ENCODE measurements at places on chromosomes 4 and X.

GRCh38 chr4:76420762-76421581 is at the start of gene CCDC158:
Gene CCDC158 (minus strand): TSS chr4:76421141. CDS start chr4:76403207, 17,934 bp downstream.
- no peak for DNase-seq

DNA sequence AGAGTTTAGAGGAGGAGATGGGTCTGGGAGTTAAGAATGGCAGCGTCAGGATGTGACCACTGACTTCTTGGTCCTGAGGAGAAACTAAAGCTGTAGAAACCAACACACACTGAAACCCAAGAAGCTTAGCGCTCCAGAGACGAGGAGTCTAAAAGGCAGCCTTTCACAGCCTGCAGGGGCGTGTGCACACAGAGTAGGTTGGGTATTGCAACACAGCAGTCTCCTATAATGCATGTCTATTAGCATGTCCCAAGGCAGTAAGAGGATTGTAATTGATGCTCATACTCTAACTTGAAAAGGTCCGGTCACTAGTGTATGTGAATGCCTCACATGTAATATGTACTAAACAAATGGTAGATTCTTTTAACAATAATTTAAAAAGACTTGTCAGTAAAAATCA is 57.4 kb downstream of the PTTG2 start:
- DNase-seq, result no peak

GRCh38 chr4:185343726-185344581 is 51.8 kb downstream of the LRP2BP start:
- DNase-seq, result no peak

GRCh38 chr4:152436384-152436783 is 99.5 kb downstream of the FBXW7 start:
- no peak for DNase-seq

GRCh38 chr4:74037076-74037955 is 1.2 kb downstream of the CXCL3 start:
- DNase-seq, result no peak

DNA sequence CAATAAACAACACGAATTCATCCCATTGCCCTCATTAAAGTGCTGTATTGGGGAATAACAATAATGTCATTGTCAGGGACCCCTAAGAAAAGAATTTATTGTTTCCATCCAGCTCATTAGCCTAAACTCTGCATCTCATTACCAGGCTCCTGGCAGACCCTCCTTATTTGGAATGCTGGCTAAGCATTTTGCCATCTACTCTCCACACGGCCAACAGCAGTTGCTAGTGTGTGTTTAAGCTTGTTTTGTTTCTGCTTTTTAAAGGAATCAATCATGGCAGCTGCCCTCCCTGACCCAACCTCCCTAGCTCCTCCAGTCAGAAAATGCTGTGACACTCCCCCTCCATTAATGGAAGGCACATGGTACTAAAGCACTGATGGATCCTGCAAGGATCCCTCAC is 43.5 kb downstream of the GATB start:
- no peak for DNase-seq

- peak; percentile 89 for DNase-seq
Observed at GRCh38 chr4:3531879-3532750, at the start of gene LRPAP1. Gene LRPAP1 (minus strand): TSS chr4:3532422. CDS start chr4:3532412, 10 bp downstream.

DNA sequence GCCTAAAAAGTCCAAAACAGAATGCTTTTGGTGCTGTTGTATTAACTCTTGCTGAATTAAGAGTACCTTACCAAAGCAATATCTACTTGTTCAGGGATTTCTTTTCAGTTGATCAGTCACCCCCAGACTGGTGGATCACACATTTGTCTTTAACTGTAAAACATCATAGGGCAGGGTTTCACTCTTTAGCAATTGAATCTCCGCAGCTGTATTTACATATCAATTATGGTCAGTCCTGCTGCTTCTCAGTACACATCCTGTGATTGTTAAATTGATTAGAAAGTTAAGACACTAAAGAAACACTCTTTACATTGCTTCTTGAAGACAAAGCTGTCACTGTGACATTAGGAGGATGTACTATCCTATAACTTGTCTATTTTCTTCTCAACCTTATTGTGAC is 277.1 kb upstream of the ADGRL3 start:
- DNase-seq, result no peak

- no peak for DNase-seq
Observed at GRCh38 chrX:135416546-135416945, 5.2 kb upstream of the SMIM10L2A start.

GRCh38 chrX:97806238-97806637 is 922.5 kb downstream of the RPA4 start:
- no peak for DNase-seq

DNA sequence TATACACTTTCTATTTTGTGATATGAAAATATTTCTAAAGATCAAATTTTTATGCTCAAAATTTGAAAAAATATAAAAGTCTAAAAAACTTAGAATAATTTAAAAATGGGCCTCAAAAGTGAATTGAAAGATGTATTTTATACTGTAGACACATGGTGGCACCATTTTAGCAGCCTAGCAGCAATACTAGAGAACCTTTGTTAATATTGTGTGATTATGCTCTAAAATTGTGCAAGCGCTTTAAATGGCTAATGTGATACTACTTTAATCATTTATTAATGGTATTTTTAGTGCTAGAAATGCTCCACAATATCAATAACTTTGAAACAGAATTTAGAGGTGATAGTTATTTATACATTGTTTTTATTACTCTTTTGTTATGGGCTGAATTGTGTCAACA is 3.7 kb upstream of the GUF1 start:
- DNase-seq, result no peak

DNA sequence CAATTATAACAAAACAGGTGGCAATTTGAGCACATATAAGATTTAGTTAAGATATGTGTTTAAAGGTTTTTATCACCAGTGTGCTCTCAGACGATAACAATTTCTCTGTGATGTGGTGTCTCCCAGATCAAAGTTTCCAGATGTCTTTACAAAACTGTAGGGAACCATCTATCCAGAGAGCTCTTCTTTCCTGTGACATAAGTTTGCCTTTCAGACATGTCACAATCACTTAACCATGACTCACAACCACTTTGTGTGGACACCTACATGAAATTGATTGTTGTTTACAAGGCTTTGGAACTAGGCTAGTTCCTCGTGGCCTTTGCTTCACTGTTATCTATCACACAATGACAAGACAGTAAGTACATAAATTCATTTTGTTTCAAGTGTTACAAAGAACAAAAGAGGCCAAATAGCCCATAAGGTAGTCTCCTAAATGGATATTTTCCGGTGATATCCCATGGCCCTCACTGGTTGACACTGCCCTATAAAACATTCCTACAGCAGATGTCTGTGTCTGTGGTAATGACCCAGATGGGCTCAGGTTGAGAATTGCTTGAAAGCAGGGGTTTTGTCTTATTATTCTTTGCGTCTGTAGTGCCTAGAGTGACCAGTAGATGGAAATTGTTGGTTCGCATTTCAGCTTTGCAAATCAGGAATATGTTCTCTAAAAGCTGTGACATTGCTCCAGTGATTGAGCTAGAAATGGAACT is 297.8 kb upstream of the FAM241A start:
- DNase-seq, result no peak

GRCh38 chr4:6972911-6973310 is 63.3 kb downstream of the TBC1D14 start:
- no peak for DNase-seq

DNA sequence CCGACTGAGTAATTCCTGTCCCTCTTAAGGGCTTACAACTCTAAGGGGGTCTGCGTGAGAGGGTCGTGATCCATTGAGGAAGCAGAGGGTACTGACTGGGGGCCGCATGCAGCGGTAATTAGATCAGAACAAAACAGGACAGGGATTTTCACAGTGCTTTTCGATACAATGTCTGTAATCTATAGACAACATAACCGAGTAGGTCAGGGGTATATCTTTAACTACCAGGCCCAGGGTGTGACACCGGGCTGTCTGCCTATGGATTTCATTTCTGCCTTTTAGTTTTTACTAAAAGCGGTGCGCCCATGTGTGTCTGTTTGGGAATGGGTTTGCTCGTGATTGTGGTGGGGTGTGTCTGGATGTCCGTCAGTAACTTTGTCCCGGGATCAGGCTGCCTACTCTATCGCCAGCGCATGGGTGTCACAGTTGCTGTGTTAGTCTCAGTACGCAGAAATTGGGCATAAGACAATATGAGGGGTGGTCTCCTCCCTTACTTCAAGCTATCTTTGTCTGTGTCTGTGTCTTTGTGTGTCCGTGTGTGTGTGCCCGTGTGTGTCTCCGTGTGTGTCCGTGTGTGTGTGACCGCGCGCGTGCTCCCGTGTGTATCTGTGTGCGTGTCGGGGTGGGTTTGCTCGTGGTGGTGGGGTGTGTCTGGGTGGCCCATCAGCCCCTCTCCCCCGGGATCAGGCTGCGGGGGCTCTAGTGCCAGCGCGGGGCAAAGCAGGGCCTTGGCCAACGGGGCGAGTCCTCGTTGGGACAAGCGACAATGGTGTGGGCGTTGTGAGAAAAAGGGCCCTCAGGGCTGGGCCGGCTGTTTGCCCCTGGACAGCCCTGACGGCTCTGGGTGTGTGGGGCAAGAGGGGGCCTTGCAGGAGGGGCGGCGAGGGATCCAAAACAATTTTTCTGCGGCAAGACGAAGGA is 10.4 kb downstream of the FRG2 start:
- no peak for DNase-seq

DNA sequence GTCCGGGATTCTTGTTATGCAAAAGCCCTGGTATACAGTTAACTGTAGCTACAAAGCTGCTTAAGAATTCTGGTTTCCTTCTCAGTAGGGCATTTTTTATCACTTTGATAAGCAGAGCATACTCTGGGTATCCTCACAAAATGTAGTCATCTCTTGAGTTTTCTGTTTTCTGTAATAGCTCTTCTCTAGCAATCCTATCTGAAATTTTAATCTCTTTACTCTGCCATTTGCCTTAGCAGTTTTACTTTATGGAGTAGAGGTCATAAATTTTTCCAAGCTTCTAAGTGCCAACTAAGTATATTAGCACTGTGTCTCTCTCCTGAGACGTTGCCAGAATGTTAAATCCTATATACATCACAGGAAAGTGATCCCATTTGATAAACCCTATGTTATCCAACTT is 28.0 kb upstream of the BANK1 start:
- DNase-seq, result no peak

- DNase-seq, result no peak
Observed at GRCh38 chr4:71025654-71026053, 32.2 kb downstream of the DCK start.

DNA sequence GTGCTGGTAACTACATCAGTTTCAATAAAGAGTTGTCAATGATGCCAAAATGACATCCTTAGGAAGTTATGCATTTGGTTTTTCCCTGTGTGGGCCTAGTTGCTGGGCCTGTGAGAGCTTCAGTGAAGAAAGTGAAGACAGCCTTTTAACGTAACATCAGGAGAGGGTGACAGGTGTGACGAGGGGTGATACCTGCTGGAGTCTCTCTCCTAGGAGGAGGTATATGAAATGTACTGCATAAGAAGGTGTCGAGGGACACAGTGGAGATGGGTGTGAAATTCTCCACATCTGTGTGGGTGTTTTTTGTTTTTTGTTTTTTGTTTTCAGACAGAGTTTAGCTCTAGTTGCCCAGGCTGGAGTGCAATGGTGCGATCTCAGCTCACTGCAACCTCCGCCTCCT is 49.2 kb downstream of the EVC start:
- no peak for DNase-seq

DNA sequence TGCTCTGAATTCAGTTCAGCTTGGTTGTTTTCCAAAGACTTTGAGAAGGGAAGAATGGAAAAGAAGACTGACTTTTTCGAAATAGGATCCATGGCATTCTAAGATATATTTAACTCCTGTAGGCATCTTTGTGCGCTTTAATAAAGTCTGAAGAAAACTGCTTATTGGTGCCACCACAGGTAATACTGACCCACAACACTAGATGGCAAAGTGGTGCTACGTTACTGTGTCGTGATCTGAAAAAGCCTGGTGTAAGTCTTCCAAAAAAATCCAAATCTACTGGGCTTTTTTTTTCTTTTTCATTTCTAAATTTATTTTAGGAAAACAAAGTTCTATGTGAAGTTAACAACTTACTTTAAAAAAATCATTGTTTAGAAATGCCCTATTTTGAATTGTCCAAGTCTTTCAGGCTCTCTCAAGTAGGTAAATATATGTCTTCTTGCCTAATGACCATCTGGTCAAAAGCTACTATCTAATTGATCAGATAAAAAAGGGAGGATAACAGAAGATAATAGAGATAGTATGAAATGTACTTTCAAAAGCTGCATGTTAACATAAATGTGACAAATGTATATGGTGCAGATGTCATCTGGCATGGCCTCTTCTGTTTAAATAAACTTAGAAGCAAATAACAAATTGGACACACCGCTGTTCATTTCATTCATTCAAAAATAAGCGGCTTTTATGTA is 47.0 kb upstream of the MID1IP1 start:
- peak; percentile 16 for DNase-seq

GRCh38 chrX:55867181-55867651 is 149.7 kb downstream of the RRAGB start:
- DNase-seq, result peak; percentile 12

DNA sequence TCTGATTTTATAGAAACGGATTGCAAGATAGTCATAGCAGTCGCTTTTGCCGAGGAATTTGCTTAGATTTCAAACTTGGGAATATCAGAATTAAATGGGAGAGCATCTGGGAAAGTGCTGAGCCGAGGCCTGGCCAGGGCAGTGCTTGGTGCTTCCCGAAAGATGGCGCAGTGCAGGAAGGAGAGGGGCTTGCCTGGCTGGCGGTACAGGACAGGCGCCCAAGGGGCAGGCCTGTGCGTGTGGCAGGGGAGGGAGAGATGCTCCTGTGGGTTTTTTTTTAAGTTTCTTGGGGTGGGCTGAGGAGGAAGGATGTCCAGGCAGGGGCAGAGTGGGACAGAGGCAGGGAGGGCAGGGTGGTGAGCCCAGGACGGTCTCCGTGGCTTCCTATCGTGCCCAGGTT is 241.1 kb downstream of the AFAP1 start:
- no peak for DNase-seq

DNA sequence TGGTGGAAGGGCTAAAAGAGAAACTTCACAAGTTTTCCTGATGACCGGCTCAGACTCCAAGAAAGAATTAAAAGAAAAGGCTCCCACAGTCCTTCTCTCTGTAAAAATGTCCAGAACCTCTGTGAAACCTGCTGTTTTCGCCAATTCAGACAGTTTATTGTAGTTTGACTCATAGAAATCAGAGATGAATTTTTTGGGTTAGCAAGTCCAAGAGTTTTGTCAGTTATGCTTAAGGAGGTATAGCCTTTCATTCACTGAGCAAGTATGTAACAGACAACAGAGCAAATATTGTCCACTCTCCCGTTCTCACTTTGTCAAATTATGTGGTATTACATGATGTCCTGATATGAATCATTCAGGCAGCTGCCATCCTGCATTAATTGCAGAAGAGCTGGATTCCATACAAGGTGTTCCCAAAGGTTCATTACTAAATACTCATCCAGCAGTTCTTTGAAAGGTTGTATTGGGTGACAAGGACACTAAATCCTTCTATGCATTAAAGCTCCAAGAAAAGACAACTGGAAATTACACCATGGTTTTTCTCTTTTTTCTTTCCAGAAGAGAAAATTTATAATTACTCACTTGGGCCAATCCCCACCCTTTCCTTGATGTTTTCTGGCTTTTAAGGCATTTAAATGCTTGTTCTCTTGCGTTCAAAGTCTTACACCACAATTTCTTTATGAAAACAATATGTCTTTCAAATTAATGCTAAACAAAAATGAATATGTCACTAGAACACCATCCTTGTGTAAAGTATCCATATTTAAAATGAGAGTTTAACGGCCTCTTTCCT is 30.0 kb upstream of the PLAC1 start:
- no peak for DNase-seq

Data from CD4-positive, alpha-beta T cell treated with Interleukin-4 for 1 hour (primary cell).